ENCODE measurements at places on chromosomes 1 and 21.

- no peak for DNase-seq
These were observed 48.1 kb upstream of the BACE2 start for GRCh38 chr21:41119901-41120300.

DNA sequence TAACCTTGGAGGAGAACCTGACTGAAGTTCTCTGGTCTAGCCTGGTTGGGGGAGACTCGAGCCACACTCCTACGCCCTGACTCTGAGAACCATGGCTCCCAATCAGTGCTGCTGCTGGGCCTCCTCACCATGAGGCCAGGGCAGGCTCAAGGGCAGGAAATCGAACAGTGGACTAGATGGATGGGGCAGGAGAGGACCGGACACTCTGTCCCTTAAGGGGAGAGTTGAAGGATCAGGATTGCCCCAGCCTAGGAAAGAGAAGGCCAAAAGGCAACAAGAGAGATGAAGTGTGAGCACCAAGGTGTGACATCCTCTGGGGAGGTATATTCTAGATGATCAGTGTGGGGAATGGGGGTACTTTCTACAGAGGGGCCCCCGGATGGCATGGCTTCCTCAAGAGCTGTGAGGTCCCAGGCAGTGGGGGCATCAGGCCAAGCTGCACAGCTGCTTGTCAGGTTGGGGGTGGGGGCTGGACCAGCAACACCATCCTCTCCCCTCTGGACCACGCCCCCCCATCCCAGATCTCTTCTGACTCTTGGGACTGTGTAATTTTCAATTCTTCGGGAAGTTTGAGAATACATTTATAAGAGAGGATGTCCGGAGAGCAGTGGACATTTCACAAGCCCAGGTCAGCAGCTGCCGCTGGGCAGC is 34.0 kb downstream of the MX1 start:
- DNase-seq = no peak

DNA sequence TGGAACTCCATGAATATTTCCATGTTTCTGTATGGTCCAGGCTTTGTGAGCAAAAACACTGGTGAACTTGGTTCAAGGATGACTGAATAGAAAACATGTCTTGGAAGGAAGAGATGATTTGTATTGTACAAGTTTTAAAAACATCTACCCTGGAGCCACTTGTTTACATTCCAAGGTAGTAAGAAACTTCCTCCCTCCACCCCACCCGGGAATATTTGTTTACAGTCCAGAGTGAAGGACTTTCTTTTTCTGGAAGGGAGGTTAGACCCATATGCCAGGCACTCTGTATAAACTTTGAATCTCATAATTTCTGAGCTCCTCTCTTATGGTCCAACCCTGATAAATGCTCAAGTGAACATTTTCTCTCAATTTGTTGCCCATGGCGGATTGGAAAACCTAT is 323.3 kb upstream of the LYPLAL1 start:
- DNase-seq = no peak

GRCh38 chr1:170765279-170765678 is 101.3 kb downstream of the PRRX1 start:
- no peak for DNase-seq

DNA sequence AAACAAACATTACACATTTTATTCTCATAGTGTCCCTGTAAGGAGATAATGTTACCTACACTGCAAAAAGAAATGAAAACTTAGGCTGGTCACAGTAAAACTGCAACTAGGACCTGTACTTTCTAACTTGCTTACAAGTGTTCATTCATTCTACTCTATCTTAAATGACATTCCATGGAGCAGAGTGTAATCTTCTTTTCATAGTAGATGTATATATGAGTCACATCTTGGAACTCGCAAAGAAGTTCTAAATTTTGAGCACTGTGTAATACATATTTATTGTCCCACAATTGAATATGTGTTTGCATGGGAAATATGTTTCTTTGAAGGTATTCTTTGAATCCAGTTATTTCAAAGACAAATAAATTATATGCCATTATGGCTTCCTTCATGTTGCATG is 1258.5 kb upstream of the ADGRL2 start:
- DNase-seq = no peak

- no peak for DNase-seq
These were observed 2.1 kb upstream of the AHDC1 start for GRCh38 chr1:27605796-27606707.

DNA sequence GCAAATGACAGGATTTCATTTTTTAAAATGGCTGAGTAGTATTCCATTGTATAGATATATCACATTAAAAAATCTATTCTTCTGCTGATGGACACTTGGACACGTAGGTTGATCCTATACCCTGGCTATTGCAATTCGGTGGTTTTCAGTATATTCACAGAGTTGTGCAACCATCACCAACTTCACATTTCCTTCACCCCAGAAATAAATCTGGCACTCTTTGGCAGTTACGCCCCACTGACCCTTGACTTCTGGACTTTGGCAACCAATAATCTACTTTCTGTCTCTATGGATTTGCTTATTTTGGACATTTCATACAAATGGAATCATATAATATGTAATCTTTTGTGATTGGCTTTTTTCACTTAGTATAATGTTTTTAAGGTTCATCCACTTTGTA is 35.9 kb downstream of the MAP3K7CL start:
- DNase-seq = no peak

GRCh38 chr1:231337472-231338269 is at the start of gene EXOC8:
TSS of gene EXOC8 (minus strand) at chr1:231337852. CDS start at chr1:231337745, 107 bp downstream.
- DNase-seq = peak; percentile 85

GRCh38 chr1:192545896-192546521 is 29.6 kb upstream of the RGS1 start:
- no peak for DNase-seq

GRCh38 chr21:38315122-38315521 is 58.3 kb downstream of the KCNJ15 start:
- DNase-seq = no peak

- no peak for DNase-seq
These were observed 530.2 kb downstream of the PTPRC start for GRCh38 chr1:199168888-199169585.

DNA sequence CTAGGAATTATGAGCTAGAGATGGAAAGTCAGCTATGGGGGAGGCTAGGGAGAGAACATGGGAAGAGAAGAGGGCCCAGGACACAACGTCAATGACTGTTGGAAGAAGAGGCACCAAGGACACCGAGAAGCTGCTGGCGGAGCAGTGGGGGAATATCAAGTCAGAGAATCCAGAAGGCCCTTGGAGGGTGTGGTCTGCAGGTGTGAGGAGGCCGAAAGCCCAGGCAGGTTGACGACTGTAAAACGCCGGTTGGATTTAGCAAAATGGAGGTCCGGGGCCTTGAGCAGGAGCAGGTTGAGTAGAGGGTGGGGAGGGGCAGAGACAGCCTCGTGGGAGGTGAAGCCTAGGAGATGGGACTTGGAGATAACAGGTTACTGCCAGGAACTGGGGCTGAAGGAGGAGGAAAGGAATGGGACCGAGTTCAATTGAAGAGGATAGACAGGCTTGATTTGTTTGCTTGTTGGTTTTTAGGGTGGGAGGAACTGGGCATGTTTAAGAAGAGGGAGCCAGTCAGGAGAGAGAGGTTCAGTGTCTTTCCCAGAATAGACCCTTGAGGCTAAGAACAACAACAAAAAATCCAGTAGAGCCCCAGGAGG is 35.1 kb downstream of the EDN2 start:
- no peak for DNase-seq

DNA sequence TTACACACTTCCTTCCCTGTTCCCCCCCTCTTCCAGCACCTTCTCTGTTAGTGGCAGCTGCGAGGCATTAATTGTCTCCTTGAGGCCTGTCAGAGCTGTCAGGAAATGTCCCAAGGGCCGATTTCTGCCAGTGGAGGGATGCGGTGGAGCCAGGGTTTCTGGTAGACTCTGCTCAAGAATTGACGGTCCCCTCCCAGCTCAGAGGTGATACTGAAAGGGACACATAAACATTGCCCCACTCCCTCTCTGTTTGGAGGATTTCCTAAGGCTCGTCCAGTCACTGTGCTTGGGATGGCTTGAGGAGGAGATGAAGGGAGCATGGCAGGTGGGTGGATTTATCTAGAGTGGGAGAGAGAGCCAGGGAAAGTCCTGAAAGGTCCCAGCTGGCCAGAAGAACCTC is 61.4 kb upstream of the CD34 start:
- DNase-seq = no peak

Data from GM19239 (cell line).